ENCODE measurements at places on chromosomes 3 and 15.

- DNase-seq = no peak
Observed at GRCh38 chr3:127167315-127168043, 25.5 kb upstream of the PRR23E start.

- no peak for DNase-seq
Observed at GRCh38 chr3:58622892-58623291, 43.7 kb downstream of the FAM3D start.

- no peak for DNase-seq
Observed at GRCh38 chr3:182908471-182908870, 71.9 kb downstream of the DCUN1D1 start.

DNA sequence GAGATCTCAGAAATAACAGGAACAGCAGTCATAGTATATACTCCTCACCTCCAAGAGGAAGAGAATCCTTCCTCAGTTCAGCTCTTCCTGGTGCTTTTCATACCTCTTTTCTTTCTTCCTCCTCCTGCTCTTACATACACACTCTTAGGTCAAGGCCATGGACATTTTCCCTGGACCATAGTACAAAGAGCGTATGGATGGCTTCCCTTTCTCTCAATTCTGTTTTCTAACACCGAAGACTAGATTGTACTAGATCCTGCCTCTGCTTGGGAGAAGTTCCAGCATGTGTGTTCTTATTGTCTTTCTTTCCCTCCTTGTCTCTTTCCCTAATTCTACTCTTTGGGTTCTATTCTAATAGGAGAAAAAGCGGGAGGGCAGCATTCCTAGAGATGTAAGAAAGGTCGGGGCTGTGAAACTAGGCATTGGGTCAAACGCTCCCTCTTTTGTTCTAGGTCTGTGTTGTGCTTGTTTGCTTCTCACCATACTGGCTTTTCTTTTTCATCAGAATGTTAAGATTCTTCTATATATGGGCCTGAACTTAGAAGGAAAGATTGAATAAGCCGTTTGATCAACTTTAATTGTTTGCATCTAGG, 77.4 kb downstream of the VPS8 start:
- no peak for DNase-seq

DNA sequence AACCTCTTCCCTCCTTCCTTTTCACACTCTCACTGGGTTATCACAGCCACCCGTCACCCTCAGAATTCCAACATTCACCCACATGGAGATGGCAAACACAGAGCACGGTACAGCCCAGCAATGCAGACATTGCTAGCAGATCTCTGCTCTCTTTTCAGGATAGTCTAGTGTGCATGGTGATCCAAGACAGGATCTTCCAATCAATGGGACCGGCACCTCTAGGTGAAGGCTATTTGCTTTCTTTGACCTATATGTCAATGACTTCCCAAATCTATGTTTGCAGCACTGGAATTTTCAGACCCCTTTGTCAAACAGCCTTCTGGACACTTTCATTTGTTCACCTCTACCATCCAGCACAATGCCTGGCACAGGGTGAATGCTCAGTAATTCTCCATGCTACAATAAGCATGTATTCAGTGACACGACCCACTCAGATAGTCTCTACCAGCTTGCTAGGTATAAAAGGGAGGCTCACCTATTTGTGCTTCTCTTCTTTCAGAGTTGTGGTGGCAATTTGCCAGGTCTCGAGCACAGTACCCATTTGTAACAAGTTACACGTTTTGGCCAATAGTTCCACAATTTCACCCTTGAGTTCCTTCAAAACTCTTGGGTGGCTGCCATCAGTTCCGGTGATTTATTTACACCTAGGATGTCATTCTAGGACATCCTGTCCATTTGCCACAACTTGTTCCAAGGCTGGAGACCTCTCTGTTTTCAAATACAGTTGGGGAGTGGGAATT, 279.1 kb upstream of the ICE2 start:
- no peak for DNase-seq

- DNase-seq = peak; percentile 1
Observed at GRCh38 chr3:41450416-41451231, 251.3 kb downstream of the CTNNB1 start.

- DNase-seq = no peak
Observed at GRCh38 chr15:41258750-41259471, 27.8 kb downstream of the CHP1 start.

GRCh38 chr3:40207796-40208195, 101.7 kb upstream of the EIF1B start:
- DNase-seq = no peak

- no peak for DNase-seq
Observed at GRCh38 chr15:100686725-100687473, 84.5 kb downstream of the ASB7 start.

DNA sequence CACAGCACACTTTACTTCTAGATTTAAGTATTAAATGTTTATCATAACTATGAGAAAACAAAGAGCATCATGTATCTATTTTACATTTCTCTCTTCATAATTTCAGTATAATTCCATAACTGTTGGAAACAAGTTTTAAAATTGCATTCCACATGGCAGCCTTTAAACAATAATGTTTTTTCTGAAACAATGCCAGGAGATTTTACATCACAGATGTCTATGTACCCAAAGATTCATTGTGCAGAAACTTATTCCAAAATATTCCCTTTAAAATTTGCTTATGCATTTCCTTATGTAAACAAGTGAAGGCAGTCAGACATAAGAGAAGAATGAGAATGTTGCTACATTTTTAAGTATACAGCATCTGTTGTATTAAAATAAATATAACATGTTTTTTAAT, 324.9 kb upstream of the COL8A1 start:
- no peak for DNase-seq

DNA sequence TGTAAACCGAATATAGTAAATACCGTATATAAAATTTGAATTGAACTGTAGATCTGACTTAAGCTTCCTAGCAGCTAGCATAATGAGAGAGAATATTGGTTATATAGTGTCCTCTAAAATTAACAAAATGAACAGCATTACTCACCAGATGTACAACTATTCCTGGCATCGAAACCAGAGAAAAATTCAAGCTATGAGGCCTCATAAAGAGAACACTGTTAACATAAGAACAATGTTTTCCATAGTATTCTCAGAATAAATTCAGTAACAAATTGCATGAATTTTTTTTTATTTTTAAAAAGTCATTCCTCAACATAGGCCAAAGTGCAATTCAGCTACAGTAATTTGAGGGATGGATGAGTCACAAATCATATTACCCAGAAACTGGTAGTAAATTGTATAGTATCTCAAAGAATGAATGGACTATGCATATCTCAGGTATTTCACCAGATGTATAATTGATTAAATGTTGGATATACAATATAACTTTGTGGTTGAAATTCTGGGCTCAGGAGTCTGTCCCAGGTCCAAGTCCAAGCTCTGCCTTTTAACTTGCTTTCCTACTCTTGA, 5.0 kb downstream of the TMEM207 start:
- no peak for DNase-seq

GRCh38 chr3:161939918-161940620, 443.5 kb downstream of the OTOL1 start:
- DNase-seq = no peak

GRCh38 chr15:70561885-70562284, 201.5 kb downstream of the UACA start:
- no peak for DNase-seq

DNA sequence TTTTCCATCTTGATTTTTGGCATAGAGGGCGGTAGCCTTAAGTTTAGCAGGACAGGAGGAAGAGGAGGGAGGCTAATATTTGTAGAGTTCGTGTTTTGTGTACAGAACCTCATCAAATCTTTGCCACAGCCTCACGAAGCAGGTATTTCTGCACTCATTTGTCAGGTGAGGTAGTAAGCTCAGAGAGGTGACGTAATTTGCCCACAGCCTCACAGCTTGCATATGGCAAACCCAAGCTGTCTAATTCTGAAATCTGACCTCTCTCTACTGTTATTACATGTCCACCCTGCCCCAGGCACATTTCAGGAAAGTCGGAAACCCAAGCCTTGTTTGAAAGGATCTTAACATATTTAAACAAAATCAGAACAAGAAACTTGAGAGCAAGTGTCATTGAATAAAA, 91.1 kb upstream of the TPM1 start:
- DNase-seq = no peak

- no peak for DNase-seq
Observed at GRCh38 chr3:101379658-101380376, 59.4 kb upstream of the IMPG2 start.

- peak; percentile 9 for DNase-seq
Observed at GRCh38 chr3:171026597-171027293, at the start of gene SLC2A2. Gene SLC2A2, minus strand, starts transcription at chr3:171026720. Its CDS starts 50 bp downstream, at chr3:171026670.

DNA sequence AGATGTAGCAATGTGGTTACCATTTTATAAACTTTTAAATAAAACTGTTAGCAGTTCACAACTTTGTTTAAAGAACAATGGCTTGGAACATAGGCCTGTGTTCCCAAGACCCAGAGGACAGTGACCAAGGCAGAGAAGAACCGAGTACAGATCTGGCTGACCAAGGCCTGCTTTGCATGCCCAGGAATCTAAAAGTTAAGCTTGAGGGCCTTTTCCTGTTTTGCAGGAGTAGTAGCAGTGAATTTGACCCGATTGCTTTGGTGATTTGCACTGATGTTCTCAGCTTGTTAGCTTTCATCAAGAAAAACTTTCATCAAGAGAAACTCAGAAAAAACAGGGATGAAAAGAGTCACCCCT, 9.9 kb downstream of the FILIP1L start:
- no peak for DNase-seq

- DNase-seq = no peak
Observed at GRCh38 chr15:58559904-58560588, 128.3 kb downstream of the LIPC start.

GRCh38 chr3:9826815-9827573, 16.8 kb downstream of the RPUSD3 start:
- DNase-seq = peak; percentile 74

DNA sequence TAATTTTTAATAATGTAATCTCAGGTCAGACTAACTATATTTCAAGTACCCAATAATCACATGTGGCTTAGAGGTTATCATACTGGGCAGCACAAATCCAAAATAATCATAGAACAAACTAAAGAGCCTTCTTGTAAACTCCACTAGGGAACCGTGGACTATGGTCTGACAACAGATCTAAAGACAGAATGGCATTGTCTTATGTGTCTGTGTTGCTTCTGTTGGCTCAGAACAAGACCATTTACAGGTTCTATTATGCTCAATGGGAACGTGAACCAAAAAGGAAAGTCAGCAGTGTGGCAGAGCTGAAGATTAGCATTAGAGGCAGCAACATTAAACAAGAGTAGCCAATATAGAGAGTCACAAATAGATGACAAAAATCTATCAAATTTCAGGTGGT, 74.9 kb downstream of the ETFA start:
- peak; percentile 30 for DNase-seq

DNA sequence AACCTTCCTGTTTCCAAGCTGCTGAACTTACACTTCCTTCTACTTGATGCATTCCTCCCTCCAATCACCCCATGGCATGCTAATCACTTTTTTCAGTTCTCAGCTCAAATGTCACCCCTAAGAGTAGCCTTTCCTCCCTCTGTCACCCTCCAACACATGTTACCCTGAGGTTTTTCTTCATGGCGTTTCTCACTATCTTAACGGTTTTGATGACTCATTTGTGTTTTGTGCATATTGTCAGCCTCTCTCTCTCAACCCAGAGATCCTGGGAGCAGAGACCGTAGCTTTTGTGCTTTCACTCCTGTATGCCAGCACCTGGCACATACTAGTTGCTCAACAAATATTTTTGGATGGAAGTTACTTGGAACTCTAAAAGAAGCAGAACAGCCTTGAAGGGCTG, 24.5 kb downstream of the LRRC3B start:
- DNase-seq = no peak

GRCh38 chr3:29345516-29346300, 64.8 kb downstream of the RBMS3 start:
- no peak for DNase-seq

DNA sequence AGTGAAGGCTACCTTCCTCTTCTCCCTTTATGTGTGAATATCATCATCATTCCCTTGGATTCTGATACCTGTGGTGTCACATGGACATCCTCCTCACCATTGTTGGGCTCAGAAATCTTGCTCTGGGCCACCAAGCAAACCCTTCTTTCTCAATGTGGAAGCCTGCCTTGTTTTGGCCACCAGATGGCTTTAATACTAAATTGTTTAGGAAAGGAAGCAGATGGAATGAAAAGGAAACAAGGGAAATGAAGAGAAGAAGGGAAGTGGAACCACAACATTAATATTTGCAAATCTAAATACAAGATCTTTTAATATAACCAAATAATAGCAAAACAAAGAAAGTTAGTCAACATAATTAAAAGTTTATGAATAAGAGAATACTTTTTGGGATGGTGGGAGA, 14.0 kb downstream of the FAM227B start:
- no peak for DNase-seq

- DNase-seq = no peak
Observed at GRCh38 chr3:72171463-72171881, 386.5 kb upstream of the PROK2 start.

DNA sequence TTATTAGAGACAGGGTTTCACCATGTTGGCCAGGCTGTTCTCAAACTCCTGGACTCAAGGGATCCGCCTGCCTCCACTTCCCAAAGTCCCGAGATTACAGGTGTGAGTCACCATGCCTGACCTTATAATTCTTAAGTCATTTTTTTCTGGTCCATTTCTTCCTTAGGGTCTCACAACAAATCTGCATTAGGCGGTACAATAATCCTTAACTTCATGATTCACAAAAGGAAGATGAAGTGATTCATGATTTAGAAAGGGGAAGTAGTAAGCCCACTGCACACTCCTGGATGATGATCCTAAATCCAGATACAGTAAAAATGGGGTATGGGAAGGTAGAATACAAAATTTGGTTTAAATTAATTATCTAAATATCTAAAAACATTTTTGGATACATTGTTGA, 45.0 kb upstream of the TKT start:
- DNase-seq = no peak

- DNase-seq = no peak
Observed at GRCh38 chr3:32180141-32180784, 58.2 kb upstream of the CMTM8 start.

GRCh38 chr3:129820587-129820986, 72.9 kb downstream of the TMCC1 start:
- no peak for DNase-seq

- no peak for DNase-seq
Observed at GRCh38 chr3:13493867-13494441, 13.8 kb downstream of the HDAC11 start.

DNA sequence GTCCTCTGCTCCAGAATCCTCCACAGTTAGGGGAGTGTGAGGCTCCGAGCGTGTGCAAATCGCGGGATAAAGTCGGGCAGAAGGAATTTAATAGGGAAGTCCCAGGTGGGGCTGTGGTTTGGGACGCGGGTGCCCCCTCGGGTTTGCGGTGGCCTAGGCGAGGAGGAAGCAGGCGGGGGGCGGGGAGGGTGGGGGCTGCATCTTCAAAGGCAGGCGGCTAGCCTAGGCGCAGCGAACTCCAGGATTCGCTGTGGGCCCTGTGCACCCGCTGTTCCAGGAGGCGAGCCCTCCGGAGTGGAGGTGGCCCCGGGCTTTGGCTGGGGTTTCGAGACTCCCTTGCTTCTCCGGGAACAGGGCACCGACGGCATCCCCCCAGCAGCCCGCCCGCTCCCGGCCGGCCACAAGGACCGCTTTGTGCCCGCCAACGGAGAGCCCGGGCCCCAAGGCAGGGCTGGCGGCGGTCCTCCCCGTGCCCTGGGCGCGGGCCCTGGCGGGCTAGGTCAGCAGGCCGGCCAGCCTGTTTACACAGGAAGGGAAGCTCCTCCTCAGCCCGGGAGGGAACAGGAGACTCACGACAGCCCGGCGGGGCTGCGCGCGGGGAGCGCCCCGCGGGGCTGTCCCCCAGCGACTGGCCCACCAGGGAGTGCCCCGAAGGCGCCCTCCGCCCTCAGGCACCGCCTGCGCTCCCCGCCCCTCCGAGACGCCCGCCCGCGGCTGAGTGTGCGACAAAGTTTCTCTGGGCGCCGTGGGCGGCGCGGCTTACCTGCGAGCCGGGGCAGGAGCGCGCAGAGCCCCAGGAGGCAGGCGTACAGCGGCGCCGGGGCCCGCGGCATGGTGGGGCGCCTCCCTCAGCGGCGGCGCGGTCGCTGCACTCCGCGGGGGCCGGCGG, 753 bp downstream of the ITGB5 start:
- DNase-seq = peak; percentile 70
